ENCODE measurements at places on chromosomes 2 and 18.
A peak's percentile ranks its signal among the peaks of the same experiment; 100 is the strongest.

- H3K4me3 ChIP-seq, result no peak overlapping the region
- peaks cover 17% of the 10 kb centered on the region for H3K4me1 ChIP-seq
- no peak for DNase-seq
- no peak overlapping the region for H3K27ac ChIP-seq
These were observed 136.2 kb downstream of the LAMA3 start for GRCh38 chr18:23825496-23825895.

- no peaks in the 10 kb centered on the region for H3K36me3 ChIP-seq
- H3K27ac ChIP-seq, result no peak overlapping the region
- no peaks in the 10 kb centered on the region for H3K27me3 ChIP-seq
- no peak overlapping the region for H3K4me3 ChIP-seq
These were observed 12.7 kb upstream of the FHOD3 start for GRCh38 chr18:36284671-36285295.

- H3K4me3 ChIP-seq, result no peak overlapping the region
- no peaks in the 10 kb centered on the region for H3K27me3 ChIP-seq
These were observed 88.4 kb upstream of the NRP2 start for GRCh38 chr2:205593891-205594290.

- H3K4me1 ChIP-seq, result no peaks in the 10 kb centered on the region
- DNase-seq, result no peak
- H3K27me3 ChIP-seq, result no peaks in the 10 kb centered on the region
- H3K27ac ChIP-seq, result no peak overlapping the region
- no peaks in the 10 kb centered on the region for H3K36me3 ChIP-seq
- no peak overlapping the region for H3K4me3 ChIP-seq
These were observed 20.9 kb downstream of the FBXO36 start for GRCh38 chr2:229943171-229943570.

GRCh38 chr2:104088745-104089144 is 765.2 kb upstream of the POU3F3 start:
- H3K36me3 ChIP-seq, result no peaks in the 10 kb centered on the region
- no peak overlapping the region for H3K27ac ChIP-seq
- DNase-seq, result no peak
- no peak overlapping the region for H3K4me3 ChIP-seq
- H3K27me3 ChIP-seq, result no peaks in the 10 kb centered on the region

GRCh38 chr2:184507254-184507653 is 91.1 kb upstream of the ZNF804A start:
- H3K4me1 ChIP-seq, result no peaks in the 10 kb centered on the region
- H3K27ac ChIP-seq, result no peak overlapping the region
- H3K4me3 ChIP-seq, result no peak overlapping the region
- DNase-seq, result no peak
- H3K36me3 ChIP-seq, result no peaks in the 10 kb centered on the region
- H3K27me3 ChIP-seq, result no peaks in the 10 kb centered on the region

GRCh38 chr18:944440-944839 is 39.8 kb downstream of the ADCYAP1 start:
- no peaks in the 10 kb centered on the region for H3K27me3 ChIP-seq
- H3K27ac ChIP-seq, result no peak overlapping the region
- H3K4me3 ChIP-seq, result no peak overlapping the region
- no peaks in the 10 kb centered on the region for H3K4me1 ChIP-seq
- no peaks in the 10 kb centered on the region for H3K36me3 ChIP-seq

- no peak overlapping the region for H3K4me3 ChIP-seq
- H3K4me1 ChIP-seq, result no peaks in the 10 kb centered on the region
- DNase-seq, result peak; percentile 14
- peaks cover 2% of the 10 kb centered on the region for H3K27me3 ChIP-seq
- no peaks in the 10 kb centered on the region for H3K36me3 ChIP-seq
- no peak overlapping the region for H3K27ac ChIP-seq
These were observed 311.7 kb upstream of the PKDCC start for GRCh38 chr2:41736105-41736567.

DNA sequence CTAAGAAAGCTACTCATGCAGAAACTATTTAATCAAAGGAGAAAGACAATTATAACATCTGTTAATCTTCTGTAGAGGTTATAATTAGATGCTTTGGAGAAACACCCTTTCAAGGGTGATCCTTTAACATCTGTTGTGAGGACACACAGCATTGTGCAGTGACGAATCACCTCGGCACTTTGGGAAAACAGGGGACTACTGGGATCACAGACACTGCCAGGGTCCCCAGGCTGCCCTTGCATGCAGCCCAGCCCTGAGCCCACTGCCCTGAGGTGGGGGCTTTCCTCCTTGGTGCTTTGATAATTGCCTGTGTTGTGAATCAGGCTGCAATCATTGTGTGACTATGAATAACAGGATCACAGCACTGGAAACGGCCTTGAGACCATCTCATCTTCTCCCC is 10.6 kb downstream of the NCKAP5 start:
- no peak overlapping the region for H3K4me3 ChIP-seq
- no peaks in the 10 kb centered on the region for H3K4me1 ChIP-seq
- H3K27ac ChIP-seq, result no peak overlapping the region
- no peaks in the 10 kb centered on the region for H3K27me3 ChIP-seq

DNA sequence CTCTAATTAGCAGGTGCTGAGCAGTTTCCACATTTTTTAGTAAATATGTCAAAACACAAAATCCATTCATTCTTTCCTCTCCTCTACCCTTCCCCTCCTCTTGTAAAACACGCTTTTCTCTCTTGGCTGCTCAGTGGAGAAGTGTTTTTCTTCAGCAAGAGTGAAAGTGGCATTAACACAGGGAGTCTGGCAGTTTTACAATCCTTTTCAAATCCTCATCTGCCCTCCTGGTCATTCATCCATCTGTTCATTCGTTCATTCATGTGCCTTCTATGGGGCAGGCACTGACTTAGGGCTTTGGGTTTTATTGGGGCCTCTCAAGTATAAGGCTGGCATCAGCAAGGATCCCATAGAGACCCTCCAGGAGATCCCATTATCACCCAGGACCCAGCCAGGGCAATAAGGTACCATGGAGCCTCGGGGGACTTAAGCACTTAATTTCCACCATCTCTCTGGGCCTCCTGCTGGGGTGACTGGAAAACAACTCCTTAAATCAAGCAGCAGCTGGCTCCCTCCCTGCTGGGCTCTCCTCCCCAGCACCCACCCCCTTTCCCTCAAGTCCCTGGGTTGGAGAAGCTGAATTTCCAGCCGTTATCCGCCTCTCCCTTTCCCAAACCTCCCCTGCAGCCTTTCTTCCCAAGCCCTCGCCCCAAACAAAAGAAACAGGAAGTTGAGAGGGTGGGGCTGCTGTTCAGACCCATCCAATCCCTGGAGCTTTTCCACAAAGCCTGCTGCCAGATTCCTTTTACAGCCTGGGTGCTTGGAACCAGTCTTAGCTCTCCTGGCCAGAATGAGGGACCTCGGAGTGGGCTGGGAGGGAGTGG is 32.6 kb downstream of the MARCHF4 start:
- H3K27ac ChIP-seq, result peak overlapping the region; percentile 19
- no peaks in the 10 kb centered on the region for H3K27me3 ChIP-seq
- H3K36me3 ChIP-seq, result no peaks in the 10 kb centered on the region

- H3K4me1 ChIP-seq, result no peaks in the 10 kb centered on the region
- no peaks in the 10 kb centered on the region for H3K36me3 ChIP-seq
- H3K27ac ChIP-seq, result no peak overlapping the region
These were observed 4.1 kb upstream of the TTR start for GRCh38 chr18:31587529-31587928.

- peaks cover 27% of the 10 kb centered on the region for H3K4me1 ChIP-seq
- no peaks in the 10 kb centered on the region for H3K27me3 ChIP-seq
- peak overlapping the region; percentile 33 for H3K27ac ChIP-seq
- H3K36me3 ChIP-seq, result no peaks in the 10 kb centered on the region
- no peak overlapping the region for H3K4me3 ChIP-seq
These were observed 188.1 kb downstream of the CAMKMT start for GRCh38 chr2:44549856-44550255.

- no peak overlapping the region for H3K27ac ChIP-seq
- no peak overlapping the region for H3K4me3 ChIP-seq
- H3K27me3 ChIP-seq, result peaks cover 6% of the 10 kb centered on the region
- no peaks in the 10 kb centered on the region for H3K36me3 ChIP-seq
- DNase-seq, result no peak
- H3K4me1 ChIP-seq, result peaks cover 33% of the 10 kb centered on the region
These were observed 2.2 kb downstream of the ITM2C start for GRCh38 chr2:230866756-230867523.

- peaks cover 11% of the 10 kb centered on the region for H3K4me1 ChIP-seq
- no peak overlapping the region for H3K27ac ChIP-seq
- peaks cover 16% of the 10 kb centered on the region for H3K36me3 ChIP-seq
- no peak for DNase-seq
- no peaks in the 10 kb centered on the region for H3K27me3 ChIP-seq
- H3K4me3 ChIP-seq, result no peak overlapping the region
These were observed 1.9 kb downstream of the GCC2 start for GRCh38 chr2:108450863-108451262.

DNA sequence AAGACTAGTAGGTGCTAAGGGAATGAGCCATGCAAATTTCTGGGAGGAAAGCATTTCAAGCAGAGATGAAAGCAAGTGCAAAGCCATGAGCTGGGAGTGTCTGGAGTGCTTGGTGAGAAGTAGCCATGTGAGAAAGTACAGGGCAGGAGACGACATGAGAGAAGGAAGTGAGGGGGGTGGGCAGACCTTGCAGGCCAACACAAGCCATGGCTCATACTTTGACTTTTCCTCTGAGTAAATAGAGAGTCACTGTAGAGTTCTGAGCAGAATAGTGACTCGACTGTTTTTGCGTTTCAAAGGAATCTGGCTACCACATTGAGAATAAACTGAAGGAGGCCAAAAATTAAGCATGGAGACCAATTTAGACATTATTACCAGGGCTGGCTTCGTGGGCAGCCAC is 42.2 kb downstream of the SCN2A start:
- H3K27ac ChIP-seq, result no peak overlapping the region
- no peak overlapping the region for H3K4me3 ChIP-seq
- no peaks in the 10 kb centered on the region for H3K4me1 ChIP-seq
- DNase-seq, result no peak
- no peaks in the 10 kb centered on the region for H3K27me3 ChIP-seq

GRCh38 chr2:158346032-158346431 is 110.5 kb downstream of the CCDC148 start:
- H3K27ac ChIP-seq, result no peak overlapping the region
- no peaks in the 10 kb centered on the region for H3K36me3 ChIP-seq
- DNase-seq, result no peak
- H3K4me3 ChIP-seq, result no peak overlapping the region
- H3K27me3 ChIP-seq, result no peaks in the 10 kb centered on the region

DNA sequence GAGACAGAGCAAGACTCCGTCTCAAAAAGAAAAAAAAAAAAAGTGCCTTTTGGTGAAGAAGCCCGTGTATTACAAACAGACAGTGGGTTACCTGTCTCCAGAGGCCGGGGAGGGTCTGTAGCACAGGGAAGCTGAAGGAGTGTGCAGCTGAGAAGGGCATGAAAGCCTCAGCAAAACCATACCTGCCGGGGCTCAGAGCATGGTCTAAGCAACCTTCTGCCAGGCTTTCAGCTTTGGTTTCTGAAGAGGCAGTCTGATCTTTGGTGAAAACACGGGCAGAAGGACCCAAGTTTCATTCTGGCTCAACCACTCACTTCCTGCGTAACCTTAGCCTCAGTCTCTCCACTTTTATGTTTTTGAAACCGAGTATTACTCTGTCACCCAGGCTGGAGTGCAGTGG is 21.5 kb downstream of the SH2D6 start:
- no peak for DNase-seq
- no peaks in the 10 kb centered on the region for H3K36me3 ChIP-seq
- no peaks in the 10 kb centered on the region for H3K27me3 ChIP-seq

GRCh38 chr2:238203973-238204683 is 633 bp upstream of the ILKAP start:
- H3K27me3 ChIP-seq, result no peaks in the 10 kb centered on the region
- H3K36me3 ChIP-seq, result no peaks in the 10 kb centered on the region
- H3K4me1 ChIP-seq, result peaks cover 15% of the 10 kb centered on the region

GRCh38 chr2:113700186-113700841 is 56.1 kb downstream of the SLC35F5 start:
- H3K27me3 ChIP-seq, result no peaks in the 10 kb centered on the region
- H3K4me3 ChIP-seq, result no peak overlapping the region
- H3K4me1 ChIP-seq, result no peaks in the 10 kb centered on the region
- H3K36me3 ChIP-seq, result no peaks in the 10 kb centered on the region
- no peak for DNase-seq
- no peak overlapping the region for H3K27ac ChIP-seq

- no peaks in the 10 kb centered on the region for H3K27me3 ChIP-seq
- H3K4me1 ChIP-seq, result peaks cover 21% of the 10 kb centered on the region
- H3K27ac ChIP-seq, result no peak overlapping the region
- no peaks in the 10 kb centered on the region for H3K36me3 ChIP-seq
These were observed 70.7 kb downstream of the NABP1 start for GRCh38 chr2:191748528-191749180.

- H3K36me3 ChIP-seq, result no peaks in the 10 kb centered on the region
- peak within 1 kb of the TSS; percentile 81 for H3K4me3 ChIP-seq
- peaks cover 14% of the 10 kb centered on the region for H3K27me3 ChIP-seq
- peak within 1 kb of the TSS; percentile 73 for H3K27ac ChIP-seq
- H3K4me1 ChIP-seq, result peaks cover 13% of the 10 kb centered on the region
These were observed at the start of gene HS1BP3 for GRCh38 chr2:20650877-20651730. HS1BP3 (minus strand) TSS chr2:20651098; CDS start chr2:20651063, 35 bp downstream.

GRCh38 chr2:17232776-17233556 is 285.3 kb downstream of the RAD51AP2 start:
- H3K4me1 ChIP-seq, result no peaks in the 10 kb centered on the region
- peak; percentile 59 for DNase-seq
- no peak overlapping the region for H3K4me3 ChIP-seq
- H3K27ac ChIP-seq, result no peak overlapping the region

All from astrocyte (in vitro differentiated cells and primary cell).